Neural progenitor cell (in vitro differentiated cells): ENCODE measurements at places on chromosomes 6 and 20. TPM values are rescaled to one million over a fixed set of nuclear protein-coding genes. Genes with fewer than 3 reads are reported as not detected.

SPEF1 gene
- total RNA-seq: 0.34 and 1.2 TPM in 2 replicates

- DNase-seq: no peak
- no peak overlapping the region for H3K27ac ChIP-seq
- H3K4me3 ChIP-seq: no peak overlapping the region
- H3K36me3 ChIP-seq: no peaks in the 10 kb centered on the region
- no peaks in the 10 kb centered on the region for H3K27me3 ChIP-seq
These were observed 898.8 kb downstream of the KIF16B start for GRCh38 chr20:15674253-15675060.

- DNase-seq: no peak
- H3K4me3 ChIP-seq: no peak overlapping the region
- H3K27ac ChIP-seq: no peak overlapping the region
- no peaks in the 10 kb centered on the region for H3K27me3 ChIP-seq
- H3K36me3 ChIP-seq: no peaks in the 10 kb centered on the region
These were observed 5.3 kb upstream of the GUCA1B start for GRCh38 chr6:42200035-42200434.

- H3K4me3 ChIP-seq: no peak overlapping the region
- DNase-seq: no peak
- no peak overlapping the region for H3K27ac ChIP-seq
- peaks cover 8% of the 10 kb centered on the region for H3K4me1 ChIP-seq
- no peaks in the 10 kb centered on the region for H3K36me3 ChIP-seq
- no peaks in the 10 kb centered on the region for H3K27me3 ChIP-seq
These were observed 117.5 kb upstream of the QKI start for GRCh38 chr6:163296835-163297519.
